ENCODE measurements at places on chromosomes 16 and 17. TPM values are rescaled to one million over a fixed set of nuclear protein-coding genes. Genes with fewer than 3 reads are reported as not detected.

KRT33A gene
- not detected for total RNA-seq

RHBDF1 gene
- 65.8 TPM for total RNA-seq

PIK3R6 gene
- total RNA-seq, result not detected

EXOC7 gene
- total RNA-seq, result 205 TPM

HIC1 gene
- 1.8 TPM for total RNA-seq

ITGA2B gene
- 5.9 TPM for total RNA-seq

B4GALNT2 gene
- total RNA-seq, result 1.3 TPM

GRCh38 chr17:8004899-8005298, 2.5 kb downstream of the GUCY2D start:
- H3K36me3 ChIP-seq, result no peaks in the 10 kb centered on the region
- DNase-seq, result no peak
- H3K4me3 ChIP-seq, result no peak overlapping the region
- no peaks in the 10 kb centered on the region for H3K4me1 ChIP-seq
- no peaks in the 10 kb centered on the region for H3K27me3 ChIP-seq

- H3K4me3 ChIP-seq, result no peak overlapping the region
- H3K27ac ChIP-seq, result no peak overlapping the region
- H3K36me3 ChIP-seq, result peaks cover 1% of the 10 kb centered on the region
- DNase-seq, result no peak
These were observed 3.2 kb downstream of the ZC3H7A start for GRCh38 chr16:11793840-11794239.

DNA sequence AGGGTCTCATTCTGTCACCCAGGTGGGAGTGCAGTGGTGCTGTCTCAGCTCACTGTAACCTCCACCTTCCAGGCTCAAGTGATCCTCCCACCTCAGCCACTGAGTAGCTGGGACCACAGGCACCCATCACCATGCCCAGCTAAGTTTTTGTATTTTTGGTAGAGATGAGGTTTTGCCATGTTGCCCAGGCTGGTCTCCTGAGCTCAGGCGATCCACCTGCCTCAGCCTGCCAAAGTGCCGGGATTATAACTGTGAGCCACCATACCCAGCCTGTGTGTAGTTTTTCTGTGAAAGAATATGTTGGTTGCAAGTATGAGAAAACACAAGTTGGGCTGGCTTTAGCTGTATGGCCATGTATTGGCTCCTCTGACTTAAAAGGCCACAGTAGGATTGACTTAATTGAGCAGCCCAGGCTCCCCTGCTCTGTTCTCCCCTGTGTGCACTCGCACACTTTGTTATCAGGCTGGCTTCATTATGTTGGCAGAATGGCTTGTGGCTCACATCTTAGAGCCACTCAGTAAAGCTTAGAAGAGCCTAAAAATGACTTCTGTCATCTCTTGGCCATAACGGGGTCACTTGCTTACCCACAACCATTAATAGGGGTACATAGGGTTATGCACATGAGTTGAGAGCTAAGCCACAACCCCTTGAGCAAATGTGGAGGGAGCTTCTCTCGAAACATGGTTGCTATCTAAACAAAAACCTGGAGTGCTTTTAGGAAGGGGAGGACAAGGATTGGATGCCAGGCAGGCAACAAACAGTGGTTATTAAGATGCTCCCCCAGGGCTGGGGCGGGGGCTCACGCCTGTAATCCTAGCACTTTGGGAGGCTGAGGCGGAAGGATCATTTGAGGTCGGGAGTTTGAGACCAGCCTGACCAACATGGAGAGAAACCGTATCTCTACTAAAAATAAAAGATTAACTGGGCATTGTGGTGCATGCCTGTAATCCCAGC, 6.1 kb downstream of the HAPSTR1 start:
- H3K27me3 ChIP-seq, result no peaks in the 10 kb centered on the region
- peaks cover 4% of the 10 kb centered on the region for H3K36me3 ChIP-seq
- no peak for DNase-seq
- H3K4me3 ChIP-seq, result no peak overlapping the region

DNA sequence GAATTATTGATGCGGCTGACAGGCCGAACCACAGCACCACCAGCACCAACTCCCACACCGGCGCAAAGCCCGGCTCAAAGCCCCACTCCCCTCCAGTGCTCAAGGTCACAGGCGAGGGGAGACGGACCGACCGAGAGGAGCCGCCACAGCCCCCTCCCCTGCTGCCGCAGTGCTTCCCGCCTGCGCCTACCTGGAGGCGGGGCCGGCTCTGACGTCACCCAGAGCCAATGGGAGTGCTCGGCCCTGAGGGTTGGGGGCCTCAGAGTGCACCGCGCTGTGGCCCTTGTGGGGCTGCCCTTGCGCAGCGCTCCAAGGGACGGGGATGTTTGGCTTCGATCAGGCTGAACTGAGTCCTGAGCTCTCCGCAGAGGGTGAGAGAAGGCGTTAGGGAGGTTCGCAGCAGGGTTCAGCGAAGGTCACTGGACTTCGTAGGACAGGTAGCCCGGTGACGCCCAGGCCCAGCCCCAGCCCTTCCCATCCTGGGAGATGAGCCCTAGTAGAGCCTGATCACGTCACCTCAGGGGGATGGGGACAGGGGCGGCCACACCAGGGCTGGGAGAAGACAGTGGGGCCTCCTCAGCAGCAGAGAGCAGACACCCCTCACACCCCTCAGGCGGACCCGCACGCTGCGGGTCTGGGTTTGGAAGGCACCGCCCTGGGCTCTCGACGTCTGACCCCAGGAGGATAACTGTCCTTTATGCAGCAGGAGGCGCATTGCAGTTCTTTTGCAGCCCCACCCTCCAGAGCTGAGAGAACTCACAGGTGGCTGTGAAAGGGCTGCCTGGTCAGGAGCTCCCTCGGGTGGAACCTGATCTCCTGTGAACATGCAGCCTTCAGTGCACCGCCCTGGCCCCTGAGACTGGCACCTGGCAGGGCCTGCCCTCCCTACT, 1.5 kb downstream of the NDRG4 start:
- H3K4me3 ChIP-seq, result peak overlapping the region; percentile 63
- H3K27ac ChIP-seq, result peak overlapping the region; percentile 86
- no peaks in the 10 kb centered on the region for H3K36me3 ChIP-seq
- DNase-seq, result peak; percentile 86
- H3K4me1 ChIP-seq, result peaks cover 7% of the 10 kb centered on the region
- H3K27me3 ChIP-seq, result no peaks in the 10 kb centered on the region

DNA sequence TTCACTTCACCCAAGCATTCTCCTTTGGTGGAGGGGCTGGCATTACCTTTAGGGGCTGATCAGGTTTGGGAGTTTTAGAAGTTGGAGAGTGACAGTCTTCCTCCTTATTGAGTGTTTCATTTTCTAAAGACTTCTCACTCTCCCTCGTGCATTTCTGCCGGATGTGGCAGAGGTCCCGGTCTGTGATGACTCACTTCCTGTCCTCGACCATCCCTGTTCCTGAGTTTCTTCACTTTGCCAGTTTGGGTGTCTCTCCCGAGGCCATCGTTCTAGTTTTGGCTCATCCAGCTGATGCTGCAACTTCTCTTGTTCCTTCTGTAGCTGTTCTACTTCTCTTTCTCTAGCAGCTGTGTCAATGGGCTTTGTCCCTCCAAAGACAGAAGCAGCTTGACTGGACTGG, 104.3 kb downstream of the PHKB start:
- no peak overlapping the region for H3K4me3 ChIP-seq
- H3K27ac ChIP-seq, result no peak overlapping the region
- H3K27me3 ChIP-seq, result no peaks in the 10 kb centered on the region
- no peaks in the 10 kb centered on the region for H3K36me3 ChIP-seq

GRCh38 chr17:33819539-33819938, 435.5 kb upstream of the CCL2 start:
- H3K27me3 ChIP-seq, result no peaks in the 10 kb centered on the region
- no peaks in the 10 kb centered on the region for H3K4me1 ChIP-seq
- DNase-seq, result no peak
- no peak overlapping the region for H3K27ac ChIP-seq
- H3K4me3 ChIP-seq, result no peak overlapping the region

DNA sequence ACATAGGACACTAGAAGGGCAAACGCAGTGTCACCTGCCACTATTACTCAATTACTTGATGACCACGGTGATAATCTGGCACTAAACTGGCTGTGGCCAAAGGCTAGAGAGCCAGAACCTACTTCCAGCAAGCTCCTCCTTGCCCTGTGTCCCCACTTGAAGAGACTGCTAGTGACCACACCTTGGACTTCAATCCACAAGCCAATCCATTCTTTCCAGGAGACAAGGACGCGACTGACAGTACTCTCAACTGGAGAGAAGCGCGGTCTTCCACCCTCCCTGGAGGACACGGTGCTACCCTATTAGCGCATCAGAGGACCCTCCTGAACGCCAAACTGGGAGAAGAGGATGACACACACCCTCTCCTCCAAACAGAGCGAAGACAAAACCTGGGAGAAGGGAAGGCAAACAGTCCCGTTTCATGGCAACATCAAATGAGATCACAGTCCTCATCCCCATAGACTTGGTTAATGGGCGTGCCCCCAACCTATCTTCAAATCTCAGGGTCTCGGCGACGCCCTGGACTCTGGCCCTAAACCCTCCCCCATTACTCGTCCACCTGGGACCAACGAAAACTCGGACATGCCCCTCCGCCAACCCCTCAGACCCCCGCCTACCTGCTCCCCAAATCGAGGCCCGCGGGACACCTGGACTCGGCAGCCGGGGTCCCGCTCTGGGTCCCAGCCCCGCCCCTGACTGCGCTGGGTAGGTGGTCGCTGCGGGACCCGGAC, 508 bp downstream of the FLCN start:
- H3K4me1 ChIP-seq, result peaks cover 32% of the 10 kb centered on the region
- no peak for DNase-seq
- H3K36me3 ChIP-seq, result no peaks in the 10 kb centered on the region
- no peaks in the 10 kb centered on the region for H3K27me3 ChIP-seq

Data from Caco-2 (cell line).